ENCODE measurements at places on chromosomes 2 and 18.

DNA sequence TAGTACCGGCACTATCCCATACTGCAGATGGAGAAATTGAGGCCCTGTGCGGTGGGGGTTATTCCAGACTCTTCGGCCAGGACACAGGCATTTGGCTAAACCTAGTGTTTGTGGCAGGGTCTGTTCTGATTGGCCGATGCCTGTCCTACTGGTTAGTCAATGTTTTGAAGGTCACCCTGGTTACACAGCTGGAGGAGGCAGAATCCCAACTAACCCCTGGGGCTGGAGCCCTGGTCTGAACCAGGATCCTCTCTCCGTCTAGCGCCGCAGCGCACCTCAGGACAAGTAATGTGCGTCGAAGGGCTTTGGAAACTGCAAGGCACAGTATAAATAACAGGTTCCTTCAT is 19.4 kb downstream of the TEX44 start:
- peak; percentile 15 for DNase-seq

- no peak for DNase-seq
Observed at GRCh38 chr2:110853516-110853915, 121.1 kb downstream of the ACOXL start.

DNA sequence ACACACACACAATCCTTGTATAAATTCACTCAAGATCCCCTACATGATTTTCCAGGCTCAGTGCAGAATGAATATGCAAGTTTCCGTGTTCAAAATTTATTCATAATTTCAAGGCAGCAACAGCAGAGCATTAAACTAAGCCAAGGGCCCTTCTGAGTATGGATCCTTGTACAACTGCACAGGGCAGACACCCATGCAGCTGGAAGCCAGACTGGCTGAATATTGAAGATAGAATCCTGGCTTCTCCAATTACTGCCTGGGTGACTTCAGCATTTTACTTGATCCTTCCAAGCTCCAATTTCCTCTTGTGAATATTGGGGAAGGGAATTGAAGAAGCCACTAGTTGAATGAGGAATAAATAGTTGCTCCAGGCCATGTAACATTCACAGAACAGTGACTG is 267.9 kb upstream of the REG3G start:
- DNase-seq = no peak

DNA sequence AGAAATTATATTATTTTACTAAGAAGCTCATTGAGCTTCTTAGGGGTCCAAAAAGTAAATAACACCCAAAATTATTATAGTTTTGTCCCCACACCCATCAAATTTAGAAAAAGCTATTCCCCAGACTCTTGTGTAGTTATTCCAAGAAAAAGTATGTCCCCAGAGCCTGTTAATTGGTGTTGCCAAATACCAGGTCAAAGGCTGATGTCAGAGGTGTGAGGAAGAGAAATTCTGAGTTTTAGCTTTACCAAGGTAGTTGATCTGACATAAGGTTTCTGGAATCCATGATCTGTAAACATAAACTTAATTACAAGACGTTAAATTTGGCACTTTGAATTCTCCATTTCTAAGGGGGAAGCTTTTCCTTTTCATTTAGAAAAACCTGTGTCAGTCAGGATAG is 29.3 kb upstream of the PSME4 start:
- DNase-seq = no peak

DNA sequence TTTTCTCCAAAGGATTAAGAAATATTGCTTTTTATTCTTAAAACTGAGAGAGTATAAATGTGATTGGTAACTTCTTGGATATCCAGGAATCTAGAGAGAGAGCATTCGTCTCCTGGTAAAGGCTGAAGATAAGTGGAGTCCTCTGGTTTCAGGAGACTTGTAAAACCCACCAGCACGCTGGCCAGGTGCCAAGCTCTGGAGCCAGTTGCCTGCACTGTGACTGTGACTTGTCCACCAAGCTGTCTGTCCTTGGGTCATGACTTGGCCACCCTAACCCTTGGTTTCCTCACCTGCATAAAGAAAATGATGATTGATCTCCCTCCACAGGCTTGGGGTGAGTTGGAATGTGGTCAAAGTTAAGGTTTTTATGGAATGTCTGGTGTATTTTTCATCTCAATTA is 185.4 kb upstream of the NCKAP5 start:
- no peak for DNase-seq

DNA sequence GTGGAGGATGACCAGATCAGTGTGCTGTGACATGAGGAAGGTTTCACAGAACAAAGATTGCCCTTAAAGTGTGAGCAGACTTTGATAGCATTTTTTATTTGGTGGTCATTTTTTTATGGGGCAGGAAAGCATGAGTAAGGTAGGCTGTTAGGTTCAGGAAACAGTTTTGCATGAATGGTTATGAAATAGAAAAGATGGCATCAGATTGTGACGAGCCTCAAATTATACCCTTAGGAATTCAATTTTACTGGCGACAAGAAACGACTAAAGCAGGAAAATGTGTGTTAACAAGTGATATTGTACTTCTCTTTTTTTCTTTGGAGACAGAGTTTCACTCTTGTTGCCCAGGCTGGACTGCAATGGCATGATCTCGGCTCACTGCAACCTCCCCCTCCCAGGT is 44.7 kb downstream of the PIK3C3 start:
- no peak for DNase-seq

GRCh38 chr18:74876630-74877243 is 279.1 kb downstream of the ZNF407 start:
- DNase-seq = no peak

GRCh38 chr2:55923982-55924321 is 370 bp upstream of the EFEMP1 start:
- no peak for DNase-seq

- no peak for DNase-seq
Observed at GRCh38 chr2:200222791-200223190, 83.7 kb upstream of the SPATS2L start.

- no peak for DNase-seq
Observed at GRCh38 chr2:127128445-127128904, 21.5 kb upstream of the BIN1 start.

DNA sequence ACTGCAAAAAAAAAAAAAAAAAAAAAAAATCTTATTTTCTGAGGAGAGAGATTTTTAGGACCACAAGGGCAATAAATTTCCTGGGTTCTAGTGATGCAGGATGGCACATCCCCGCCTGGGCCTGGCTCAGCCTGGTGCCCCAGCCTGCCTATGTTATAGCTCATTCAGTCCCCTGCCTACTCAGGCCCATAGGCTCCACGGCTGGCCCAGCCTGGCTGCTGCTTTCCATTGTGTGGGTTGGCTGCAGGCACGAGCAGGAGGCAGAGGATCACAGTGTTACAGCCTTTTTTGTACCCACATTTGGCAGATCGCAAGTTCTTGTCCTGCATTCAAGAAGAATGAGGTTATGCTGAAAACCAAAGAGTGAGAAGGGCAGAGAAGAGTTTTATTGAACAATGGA is 2.8 kb upstream of the SULT6B1 start:
- no peak for DNase-seq

DNA sequence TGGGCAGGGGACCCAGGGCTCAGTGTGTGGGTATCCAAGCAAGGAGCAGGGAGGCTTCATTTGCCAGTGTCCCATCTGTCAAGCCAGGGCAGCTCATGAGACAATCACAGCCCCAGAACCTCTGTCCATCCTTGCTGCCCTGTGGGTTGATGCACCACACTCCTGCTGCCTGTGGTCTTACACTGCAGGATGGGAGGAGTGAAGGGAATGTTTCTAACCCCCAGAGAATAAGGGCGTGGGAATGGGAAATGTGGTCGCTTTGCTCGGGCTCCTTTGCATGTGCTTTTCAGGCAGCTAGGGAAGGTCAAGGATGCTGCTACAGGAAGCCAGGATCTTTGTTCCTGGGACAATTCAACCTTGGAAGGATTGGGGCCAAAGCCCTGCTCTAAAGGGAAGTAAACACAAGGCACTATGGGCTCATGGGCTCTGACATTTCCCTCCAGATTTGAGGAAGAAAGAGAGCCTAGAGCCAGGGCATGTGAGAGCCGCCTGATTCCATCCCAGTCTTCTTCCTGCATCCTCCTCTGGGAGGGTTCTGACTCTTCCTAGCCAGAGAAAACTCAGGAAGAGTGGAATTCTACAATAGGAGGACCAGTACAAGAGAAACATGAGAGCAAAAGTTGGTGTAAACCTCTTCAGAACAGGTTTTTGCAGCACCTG is 18.8 kb upstream of the MAP3K20 start:
- DNase-seq = no peak

DNA sequence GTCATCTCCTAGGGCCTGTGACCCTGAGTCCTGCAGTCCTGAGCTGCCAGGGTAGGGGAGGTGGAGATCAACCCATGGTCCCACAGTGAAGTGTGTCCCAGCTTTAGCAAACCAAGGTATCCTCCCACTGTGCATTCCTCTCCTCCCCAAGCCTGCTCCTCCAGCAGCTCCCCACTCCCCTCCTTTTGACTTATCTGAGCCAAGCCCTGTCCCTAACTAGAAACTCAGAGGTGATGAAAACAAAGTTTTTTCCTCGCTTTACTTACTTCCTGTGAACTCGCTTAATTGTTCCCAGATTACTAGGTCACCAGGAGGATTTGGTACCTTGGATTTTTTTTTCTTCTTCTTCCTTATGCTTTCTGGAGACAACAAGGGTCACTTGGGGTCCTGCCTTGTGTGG is 80.8 kb downstream of the EHD3 start:
- no peak for DNase-seq

DNA sequence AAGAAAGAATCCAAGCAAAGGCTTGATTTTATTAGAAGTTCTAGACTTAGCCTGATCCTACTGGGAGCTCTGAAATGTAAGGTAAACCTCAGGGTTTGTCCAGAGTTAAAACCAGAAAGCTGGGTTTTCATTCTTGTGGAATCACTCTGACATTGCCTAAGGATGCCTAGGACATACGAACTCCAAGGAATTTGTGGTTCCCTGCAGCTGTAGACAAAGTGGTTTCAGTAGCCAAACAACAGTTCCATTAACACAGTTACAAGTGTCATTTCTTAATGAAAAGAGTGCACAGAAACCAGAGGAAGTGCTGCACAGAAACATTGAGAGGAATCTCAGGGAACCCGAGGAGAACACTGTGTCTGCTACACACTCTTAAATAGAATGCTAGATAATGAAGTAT is 221.4 kb upstream of the ST6GAL2 start:
- no peak for DNase-seq

GRCh38 chr2:164109006-164109405 is 373.2 kb upstream of the FIGN start:
- no peak for DNase-seq

GRCh38 chr2:127631541-127631996 is 14.4 kb upstream of the GPR17 start:
- no peak for DNase-seq

GRCh38 chr2:44934038-44934982 is 7.2 kb upstream of the SIX3 start:
- DNase-seq = peak; percentile 42

DNA sequence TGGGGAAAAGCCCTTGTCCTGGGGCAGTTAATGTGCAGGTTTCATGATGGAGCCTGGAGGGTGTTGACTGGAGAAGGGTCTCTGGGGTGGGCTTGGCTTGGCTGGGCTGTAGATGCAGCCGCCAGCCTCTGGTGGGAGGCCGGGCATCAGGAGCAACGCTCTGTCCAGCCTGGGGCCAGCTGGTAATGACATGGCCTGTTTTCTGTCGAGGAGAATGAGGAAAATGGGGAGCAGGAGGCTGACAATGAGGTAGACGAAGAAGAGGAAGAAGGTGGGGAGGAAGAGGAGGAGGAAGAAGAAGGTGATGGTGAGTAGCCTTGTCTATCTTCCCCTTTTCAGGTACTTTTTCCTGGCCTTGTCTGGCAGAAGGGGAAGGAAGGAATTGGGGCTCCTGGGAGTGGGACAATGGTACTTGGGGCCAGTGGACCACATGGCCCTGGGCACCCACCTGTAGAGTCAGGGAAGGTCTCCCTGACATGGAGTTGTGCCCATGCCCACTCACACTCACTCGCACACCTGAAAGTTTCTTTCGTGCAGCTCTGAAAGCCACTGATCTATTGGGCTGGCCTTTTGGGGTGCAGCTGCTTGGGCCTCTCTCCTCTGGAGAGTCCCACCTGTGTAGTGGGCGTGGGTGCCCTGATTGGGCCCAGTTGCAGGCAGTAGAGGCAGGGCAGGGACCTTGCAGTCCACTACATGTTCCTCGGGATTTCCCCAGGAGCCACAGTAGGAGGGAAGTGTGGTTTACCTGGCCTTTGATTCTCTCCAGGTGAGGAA is 3.5 kb downstream of the PTMA start:
- DNase-seq = no peak

GRCh38 chr18:76462326-76462694 is 32.7 kb downstream of the ZNF516 start:
- DNase-seq = no peak

DNA sequence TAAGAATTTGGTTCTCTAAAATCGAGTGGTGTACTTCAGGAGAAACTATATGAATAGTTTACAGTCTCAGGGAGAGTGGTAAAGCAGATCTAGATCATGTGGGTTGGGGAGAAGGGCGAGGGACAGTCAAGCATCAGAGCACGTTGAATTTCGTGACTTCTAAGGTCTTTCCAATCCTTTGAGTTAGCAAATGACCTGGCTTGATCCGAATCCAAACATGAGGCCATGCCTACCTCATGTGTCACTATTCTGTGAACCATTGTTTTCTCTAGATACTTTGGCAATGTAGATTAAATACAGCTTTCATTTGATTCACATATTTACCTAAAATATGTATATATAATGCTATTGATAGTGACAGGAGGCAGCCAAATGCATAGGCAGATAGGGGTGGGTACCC is 674.9 kb downstream of the NYAP2 start:
- DNase-seq = no peak

- DNase-seq = no peak
Observed at GRCh38 chr2:233836359-233836758, 18.0 kb downstream of the HJURP start.

DNA sequence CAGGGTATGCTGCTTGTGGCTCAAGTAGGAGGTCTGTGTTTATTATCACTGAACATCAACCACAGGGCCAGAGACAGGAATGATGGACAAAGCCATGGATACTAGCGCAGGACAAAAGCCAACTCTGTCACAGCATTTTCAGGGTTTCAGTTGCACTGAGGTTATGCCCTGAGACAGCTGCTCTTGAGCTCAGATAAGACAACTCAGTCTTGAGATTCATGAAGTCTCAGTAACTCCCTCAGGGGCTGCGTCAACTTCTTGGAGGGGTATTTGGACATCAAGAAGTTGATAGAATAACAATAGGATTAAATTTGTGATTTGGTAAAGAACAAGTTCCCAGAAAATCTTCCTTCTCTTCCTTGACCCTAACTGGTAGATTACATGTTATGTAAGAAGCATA is 287.0 kb upstream of the SLC14A2 start:
- no peak for DNase-seq

GRCh38 chr2:47719099-47719498 is 63.8 kb upstream of the MSH6 start:
- DNase-seq = no peak

GRCh38 chr18:9746958-9747357 is 38.9 kb downstream of the RAB31 start:
- DNase-seq = no peak

GRCh38 chr2:38187541-38188011 is 111.6 kb upstream of the CYP1B1 start:
- DNase-seq = peak; percentile 67

- DNase-seq = no peak
Observed at GRCh38 chr2:187638840-187639239, 84.6 kb upstream of the TFPI start.

GRCh38 chr2:71070294-71071093 is 2.0 kb downstream of the NAGK start:
- no peak for DNase-seq

All from NCI-H2081 (cell line).